ENCODE measurements at places on chromosomes 3 and 15.

DNA sequence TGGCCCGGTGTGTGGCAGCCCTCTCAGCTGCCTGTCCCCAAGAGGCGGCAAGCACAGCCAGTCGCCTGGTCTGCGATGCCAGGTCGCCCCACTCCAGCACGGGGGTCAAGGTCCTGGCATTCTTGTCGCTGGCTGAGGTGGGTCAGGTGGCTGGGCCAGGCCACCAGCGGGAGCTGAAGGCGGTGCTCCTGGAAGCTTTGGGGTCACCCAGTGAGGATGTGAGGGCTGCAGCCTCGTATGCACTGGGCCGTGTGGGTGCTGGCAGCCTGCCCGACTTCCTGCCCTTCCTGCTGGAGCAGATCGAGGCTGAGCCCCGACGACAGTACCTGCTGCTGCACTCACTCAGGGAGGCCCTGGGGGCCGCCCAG is 20.8 kb downstream of the CAND2 start:
- DNase-seq, result no peak

DNA sequence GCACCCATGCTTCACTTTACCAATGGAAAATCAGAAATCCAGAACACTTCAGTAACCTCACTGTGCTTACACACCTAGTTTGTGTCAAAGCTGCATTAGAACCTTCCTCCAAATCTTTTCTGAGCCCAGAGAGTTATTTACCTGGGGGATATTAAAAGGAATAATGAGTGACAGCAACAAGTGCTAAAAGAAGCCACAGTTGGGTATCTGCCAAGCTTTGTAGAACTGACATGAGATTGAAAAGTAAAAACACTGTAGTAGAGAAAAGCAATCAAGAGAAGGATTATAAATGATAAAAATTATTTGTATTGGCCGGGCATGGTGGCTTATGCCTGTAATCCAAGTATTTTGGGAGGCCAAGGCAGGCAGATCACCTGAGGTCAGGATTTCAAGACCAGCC is 8.8 kb upstream of the TBC1D23 start:
- no peak for DNase-seq

GRCh38 chr3:107690522-107691138 is 167.9 kb downstream of the BBX start:
- peak; percentile 58 for DNase-seq

GRCh38 chr3:114221165-114221880 is 16.1 kb downstream of the ZNF80 start:
- DNase-seq, result peak; percentile 82

GRCh38 chr3:171327441-171328174 is 132.6 kb downstream of the TNIK start:
- DNase-seq, result no peak

GRCh38 chr3:30657914-30658313 is 51.5 kb downstream of the TGFBR2 start:
- DNase-seq, result peak; percentile 44

GRCh38 chr15:94375997-94376396 is 144.6 kb downstream of the MCTP2 start:
- DNase-seq, result no peak

GRCh38 chr3:32973982-32974381 is 22.5 kb downstream of the CCR4 start:
- peak; percentile 49 for DNase-seq

DNA sequence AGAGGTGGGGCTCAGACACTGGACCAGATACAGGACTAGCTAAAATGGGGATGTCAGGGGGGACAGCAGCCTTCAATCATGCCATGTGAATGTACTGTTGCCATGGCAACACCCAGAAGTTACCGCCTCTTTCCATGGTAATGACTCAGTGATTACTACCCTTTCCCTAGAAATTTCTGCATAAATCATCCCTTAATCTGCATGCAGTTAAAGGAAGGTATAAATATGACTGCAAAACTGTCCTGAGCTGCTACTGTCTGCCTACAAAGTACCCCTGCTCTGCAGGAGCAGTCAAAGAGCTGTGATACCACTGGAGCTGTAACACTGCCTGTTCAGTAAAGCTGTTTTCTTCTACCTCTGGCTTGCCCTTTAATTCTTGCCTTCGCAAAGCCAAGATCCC is 168.2 kb downstream of the PEAK1 start:
- no peak for DNase-seq

- no peak for DNase-seq
Observed at GRCh38 chr3:9188583-9188982, 60.9 kb downstream of the SRGAP3 start.

Measured in CD4-positive, alpha-beta T cell treated with Interleukin-21 for 1 hour (primary cell).